Activated naive CD8-positive, alpha-beta T cell treated with anti-CD3 and anti-CD28 coated beads for 36 hours (primary cell): ENCODE measurements at places on chromosomes 6 and 20. TPM values are rescaled to one million over a fixed set of nuclear protein-coding genes. Genes with fewer than 3 reads are reported as not detected.
A peak's percentile ranks its signal among the peaks of the same experiment; 100 is the strongest.

- H3K27ac ChIP-seq = peak overlapping the region; percentile 83
- peak; percentile 32 for DNase-seq
- peaks cover 9% of the 10 kb centered on the region for H3K36me3 ChIP-seq
- no peaks in the 10 kb centered on the region for H3K27me3 ChIP-seq
- no peak overlapping the region for H3K4me3 ChIP-seq
Measured at GRCh38 chr20:32737371-32738223, 5.7 kb downstream of the COMMD7 start.

DNA sequence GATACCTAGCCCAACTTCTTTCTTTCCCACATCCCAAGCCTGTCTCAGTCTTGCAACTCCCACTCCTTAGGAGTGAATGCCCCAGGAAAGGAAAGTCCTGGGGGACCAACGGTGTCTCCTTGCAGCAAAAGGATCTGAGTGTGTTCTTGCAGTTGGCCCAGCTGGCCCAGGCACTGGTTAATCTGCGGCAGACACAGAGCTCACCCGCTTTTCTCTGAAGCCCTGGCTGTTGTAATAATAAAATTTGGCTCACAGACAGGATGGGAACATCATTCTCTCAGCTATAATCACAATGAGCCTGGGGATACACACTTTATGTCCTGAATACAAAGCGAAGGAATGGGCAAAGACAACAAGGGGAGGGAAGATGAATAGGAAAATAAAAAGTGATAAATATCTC lies 287.0 kb upstream of the PRND start:
- DNase-seq = no peak
- no peaks in the 10 kb centered on the region for H3K4me1 ChIP-seq
- H3K27me3 ChIP-seq = peaks cover 9% of the 10 kb centered on the region
- H3K36me3 ChIP-seq = no peaks in the 10 kb centered on the region
- no peak overlapping the region for H3K27ac ChIP-seq

GRCh38 chr6:142241061-142241460 lies 60.7 kb upstream of the ADGRG6 start:
- no peaks in the 10 kb centered on the region for H3K27me3 ChIP-seq
- H3K4me1 ChIP-seq = no peaks in the 10 kb centered on the region
- no peaks in the 10 kb centered on the region for H3K36me3 ChIP-seq
- no peak for DNase-seq
- no peak overlapping the region for H3K27ac ChIP-seq

- H3K4me1 ChIP-seq = peaks cover under 1% of the 10 kb centered on the region
- no peaks in the 10 kb centered on the region for H3K27me3 ChIP-seq
- H3K27ac ChIP-seq = no peak overlapping the region
- no peak overlapping the region for H3K4me3 ChIP-seq
- H3K36me3 ChIP-seq = no peaks in the 10 kb centered on the region
Measured at GRCh38 chr20:18683839-18684238, 96.0 kb downstream of the DTD1 start.

DNA sequence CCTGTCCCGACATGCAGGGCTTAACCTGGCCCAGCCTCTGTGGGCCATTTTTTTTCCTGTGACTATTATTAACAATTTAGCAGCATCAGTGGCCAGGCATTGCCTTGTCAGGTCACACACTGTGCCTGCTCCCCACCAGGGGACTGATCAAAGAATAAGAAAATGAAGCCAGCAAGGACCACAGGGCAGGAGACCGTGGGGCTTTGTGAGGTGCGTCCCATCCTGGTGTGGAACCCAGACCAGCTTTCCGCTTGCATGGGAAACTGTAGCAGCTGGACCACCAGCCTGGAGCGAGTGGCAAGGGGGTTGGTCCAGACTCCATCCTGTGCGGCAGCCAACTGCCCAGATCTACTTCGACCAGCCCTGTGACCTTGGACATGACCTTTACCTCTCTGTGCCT lies 218.3 kb downstream of the ANKRD60 start:
- no peak overlapping the region for H3K27ac ChIP-seq
- H3K4me3 ChIP-seq = no peak overlapping the region

Gene HLA-DRB5
- 0.28 TPM for total RNA-seq
